ENCODE measurements at places on chromosomes 6 and 20.

- no peak for DNase-seq
Observed at GRCh38 chr6:98967616-98968015, 19.9 kb upstream of the FBXL4 start.

GRCh38 chr20:2816583-2817340 lies 598 bp downstream of the TMEM239 start:
- DNase-seq: peak; percentile 18

DNA sequence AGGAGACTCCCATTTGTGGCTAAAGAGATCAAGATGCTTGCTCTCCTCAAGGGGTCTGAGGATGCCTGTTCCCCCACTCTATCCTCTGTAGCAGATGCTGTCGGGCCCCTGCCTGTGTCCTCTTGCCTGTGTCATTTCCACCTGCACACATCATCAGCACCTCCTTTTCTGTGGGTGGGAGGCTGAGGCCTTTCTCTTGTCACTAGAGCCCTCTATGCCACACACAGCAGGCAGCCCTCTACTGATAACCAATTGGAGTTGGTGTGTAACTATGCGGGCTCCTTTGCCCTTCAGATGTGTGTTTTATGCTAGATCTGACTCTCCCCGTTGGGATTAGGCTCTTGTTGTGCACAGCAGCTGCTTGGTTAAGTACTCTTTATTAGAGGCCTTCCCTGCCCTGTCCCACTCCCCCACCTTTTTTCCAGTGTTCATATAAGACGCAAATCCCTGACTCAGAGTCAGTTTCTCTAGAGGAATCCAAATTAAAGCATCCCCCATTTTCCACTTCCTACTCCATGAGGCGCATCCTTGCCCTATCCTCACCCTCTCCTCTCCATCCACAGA lies 7.7 kb downstream of the TREML2 start:
- no peak for DNase-seq

GRCh38 chr20:31606804-31607639 lies 1.9 kb downstream of the ID1 start:
- DNase-seq: no peak

- DNase-seq: peak; percentile 3
Observed at GRCh38 chr20:58173930-58174707, 54.3 kb downstream of the ANKRD60 start.
